ENCODE measurements at places on chromosomes 4 and X.

GRCh38 chr4:106493086-106493485, 124.5 kb upstream of the GIMD1 start:
- no peak for DNase-seq

GRCh38 chrX:12954981-12955380, 19.9 kb upstream of the TMSB4X start:
- peak; percentile 2 for DNase-seq

DNA sequence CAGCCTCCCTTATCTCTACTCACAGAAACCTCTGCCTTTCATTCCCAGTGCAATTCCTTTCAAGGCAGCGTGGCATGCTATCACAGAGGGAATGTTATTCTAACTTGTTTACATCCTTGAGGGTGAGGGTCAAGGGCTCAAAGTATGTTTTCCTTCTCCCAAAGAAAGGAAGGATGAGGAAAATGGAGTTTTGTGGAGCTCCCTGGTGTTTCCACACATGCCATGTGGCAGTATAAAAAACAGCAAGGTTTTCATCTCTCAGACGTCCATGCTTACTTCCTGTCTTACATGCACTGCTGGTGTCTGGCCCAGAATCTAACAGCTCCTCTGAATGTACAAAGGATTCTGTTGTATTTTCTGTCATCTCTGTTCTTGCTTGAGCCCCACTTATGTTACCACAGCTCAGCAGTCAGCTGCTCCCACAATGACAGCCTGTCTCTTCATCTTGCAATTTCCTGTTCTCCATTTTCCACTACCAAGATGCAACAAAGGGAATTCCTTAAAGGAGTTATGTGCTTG, 128.0 kb downstream of the SNCA start:
- DNase-seq = no peak

GRCh38 chrX:101482296-101482695, 3.0 kb upstream of the ARMCX4 start:
- no peak for DNase-seq

GRCh38 chr4:77586951-77587383, 18.7 kb upstream of the CXCL13 start:
- peak; percentile 16 for DNase-seq

DNA sequence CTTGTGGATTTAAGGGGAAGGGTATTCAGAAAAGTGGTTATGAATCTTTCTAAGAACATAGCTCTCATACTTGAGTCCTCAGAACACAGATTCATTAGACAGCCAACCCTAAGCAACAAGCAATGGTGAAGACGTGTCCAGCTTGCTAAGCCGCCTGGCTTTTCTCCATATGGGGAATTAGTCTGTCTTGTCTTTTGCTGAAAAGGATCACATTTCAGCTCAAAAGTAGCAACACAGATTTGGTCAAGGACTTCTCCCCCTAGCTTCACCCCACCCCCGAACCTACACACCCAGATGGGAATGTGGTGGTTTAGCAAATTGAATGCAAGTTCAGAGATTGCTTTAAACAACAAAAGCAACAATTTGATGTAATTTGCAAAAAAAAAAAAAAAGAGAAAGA, 103.3 kb upstream of the RASGEF1B start:
- no peak for DNase-seq

GRCh38 chr4:106258145-106259045, 57.6 kb downstream of the TBCK start:
- DNase-seq = no peak

GRCh38 chrX:17042037-17042436, 95.6 kb downstream of the REPS2 start:
- DNase-seq = no peak

DNA sequence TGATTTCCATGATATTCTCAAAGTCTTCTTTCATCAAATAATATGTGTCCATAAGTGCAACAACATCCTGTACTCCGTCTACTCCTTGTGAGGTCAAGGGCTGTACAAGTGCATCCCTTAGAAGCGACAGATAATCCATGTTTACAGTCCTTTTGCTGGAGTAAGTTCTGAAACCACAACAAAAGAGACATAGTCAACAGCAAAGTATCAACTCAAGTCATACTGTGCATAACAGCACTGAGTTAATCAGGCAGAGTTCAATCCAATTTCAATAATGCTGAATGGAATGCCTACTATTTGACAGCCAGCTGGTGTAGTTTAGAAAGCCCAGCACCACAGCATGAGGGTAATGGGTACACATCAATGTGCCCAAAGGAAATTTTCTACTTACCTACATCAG, 74.5 kb downstream of the RFC1 start:
- DNase-seq = no peak

DNA sequence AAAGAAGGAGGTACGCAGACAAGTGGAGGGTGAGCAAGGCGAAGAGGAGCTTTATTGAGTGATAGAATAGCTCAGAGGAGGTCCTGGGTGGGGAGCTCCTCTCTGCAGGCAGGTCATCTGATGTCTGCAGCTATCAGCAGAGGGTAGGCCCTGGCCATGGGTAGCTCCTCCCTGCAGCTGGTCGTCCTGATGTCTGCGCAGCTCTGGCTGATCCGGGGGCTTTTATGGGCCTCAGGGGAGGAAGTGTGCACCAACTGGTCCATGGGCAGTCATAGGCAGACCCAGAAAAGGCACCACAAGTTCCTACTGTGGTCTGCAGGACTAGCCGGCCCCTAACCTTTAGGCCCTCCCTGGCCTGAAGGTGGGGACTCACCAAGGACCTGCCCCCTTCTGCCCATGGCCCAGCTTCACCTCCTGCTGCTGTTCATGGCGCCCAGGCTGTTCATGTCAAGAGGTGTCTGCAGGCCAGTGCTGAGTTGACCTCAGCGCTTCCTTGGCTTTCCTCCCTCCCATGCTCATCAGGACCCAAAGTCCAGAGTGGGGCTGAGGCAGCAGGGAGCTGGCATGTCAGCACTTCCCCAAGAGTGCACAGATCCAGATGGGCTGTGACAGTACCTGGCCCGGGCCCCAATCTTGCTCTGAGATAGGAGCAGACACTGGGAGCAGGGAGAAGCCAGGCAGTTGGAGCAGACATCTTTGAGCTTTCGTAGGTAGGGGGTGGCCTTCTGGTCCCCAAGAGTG, 46.1 kb downstream of the ARAP2 start:
- no peak for DNase-seq

- no peak for DNase-seq
These were observed 278 bp downstream of the RELL1 start for GRCh38 chr4:37685823-37686372.

GRCh38 chr4:170109586-170110284, 20.0 kb upstream of the AADAT start:
- DNase-seq = no peak

DNA sequence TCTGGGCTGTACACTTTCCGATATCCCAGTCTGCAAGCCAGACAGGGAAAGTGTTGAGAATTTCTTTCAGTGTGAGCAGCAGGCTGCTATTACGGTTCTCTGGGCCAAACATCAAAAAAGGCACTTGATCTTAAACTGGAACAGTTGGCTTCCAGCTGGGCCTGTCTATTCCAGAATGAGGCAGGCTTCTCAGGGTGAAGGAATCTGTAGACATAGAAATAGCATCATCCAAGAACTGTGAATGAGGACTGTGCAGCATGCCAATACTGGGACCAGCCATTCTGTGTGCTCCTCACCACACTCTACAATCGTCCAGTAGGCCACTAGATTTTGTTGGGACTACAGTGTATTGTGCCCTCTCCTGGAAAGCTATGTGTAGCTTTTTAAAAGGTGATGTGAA, 31.1 kb downstream of the ART3 start:
- no peak for DNase-seq

- no peak for DNase-seq
These were observed 127.4 kb downstream of the RBM47 start for GRCh38 chr4:40502220-40502619.

- DNase-seq = no peak
These were observed 995 bp downstream of the SMARCA5 start for GRCh38 chr4:143514497-143514896.

DNA sequence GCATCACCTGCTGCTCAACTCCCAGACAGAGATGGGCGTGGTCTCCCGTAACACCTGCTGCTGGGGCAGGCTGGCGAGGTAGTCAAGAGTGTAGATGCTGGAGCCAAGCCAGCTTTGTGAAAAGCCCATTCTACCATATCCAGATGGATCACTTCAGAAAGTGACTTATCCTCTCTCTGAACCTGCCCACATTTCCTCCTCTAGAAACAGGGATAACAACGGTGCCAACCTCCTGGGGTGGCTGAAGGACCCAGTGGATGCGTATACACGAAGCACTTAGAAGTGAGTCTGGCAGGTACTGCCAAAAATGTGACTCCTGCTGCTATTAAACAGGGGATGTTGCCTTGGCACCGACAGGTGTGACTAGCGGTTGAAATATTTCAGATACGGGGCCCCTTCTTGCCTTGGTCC, 95.8 kb downstream of the SORBS2 start:
- DNase-seq = no peak

DNA sequence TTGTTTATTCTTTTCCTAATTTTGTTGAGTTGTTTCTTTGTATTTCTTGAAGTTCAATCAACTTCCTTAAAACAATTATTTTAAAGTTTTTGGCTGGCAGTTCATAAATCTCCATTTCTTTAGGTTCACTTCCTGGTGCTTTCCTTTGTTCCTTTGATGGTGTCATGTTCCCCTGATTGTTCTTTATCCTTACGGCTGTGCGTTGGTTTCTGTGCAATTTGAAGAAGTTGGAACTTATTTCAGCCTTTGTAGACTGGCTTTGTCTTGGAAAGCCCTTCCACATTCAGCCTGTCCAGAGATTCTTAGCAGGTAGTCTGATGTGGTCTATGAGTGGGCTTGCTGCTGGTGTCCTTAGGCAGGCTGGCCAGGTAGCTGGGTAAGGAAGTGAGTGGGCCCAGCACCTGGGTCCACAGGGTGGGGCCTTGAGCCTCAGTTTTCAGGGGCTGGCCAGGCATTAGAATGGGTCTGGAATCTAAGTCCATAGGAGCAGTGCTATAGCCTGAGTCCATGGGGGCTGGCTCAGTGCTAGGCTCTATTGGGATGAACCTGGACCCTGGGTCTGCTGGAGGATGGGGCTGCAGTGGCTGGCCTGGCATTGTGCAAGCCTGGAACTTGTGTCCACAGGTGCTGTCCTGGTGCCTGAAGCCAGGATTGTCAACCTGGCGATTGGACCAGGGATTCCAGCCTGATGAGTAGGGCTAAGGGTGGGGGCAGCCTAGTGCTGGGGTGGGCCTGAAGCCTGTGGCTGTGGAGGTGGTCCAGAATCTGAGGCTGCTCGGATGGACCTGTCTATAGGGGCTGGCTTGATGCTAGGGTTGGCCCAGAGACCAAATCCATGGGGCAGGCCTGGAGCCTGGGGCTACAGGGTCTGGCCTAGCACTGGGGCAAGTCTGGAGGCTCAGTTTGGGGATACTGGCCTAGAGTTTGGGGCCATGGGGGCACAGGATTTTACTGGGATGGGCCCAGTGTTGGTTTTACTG, 152.4 kb downstream of the STAG2 start:
- no peak for DNase-seq

GRCh38 chr4:7680731-7681130, 246.0 kb upstream of the PSAPL1 start:
- DNase-seq = no peak

DNA sequence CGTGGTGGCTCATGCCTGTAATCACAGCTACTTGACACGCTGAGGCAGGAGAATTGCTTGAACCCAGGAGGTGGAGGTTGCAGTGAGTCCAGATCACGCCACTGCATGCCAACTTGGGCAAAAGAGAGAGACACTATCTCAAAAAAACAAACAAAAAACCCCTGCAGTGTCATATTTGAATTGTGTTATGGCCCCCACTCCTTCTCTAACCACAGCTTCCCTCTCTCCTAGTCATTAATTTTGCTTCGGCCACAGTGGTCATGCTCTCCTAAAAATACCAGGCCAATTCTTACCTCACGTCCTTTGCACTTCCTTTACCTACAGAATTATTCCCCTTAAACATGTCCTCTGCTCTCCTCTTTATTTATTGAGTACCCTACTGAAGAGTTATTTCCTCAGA, 206.1 kb downstream of the PPP3CA start:
- DNase-seq = no peak

DNA sequence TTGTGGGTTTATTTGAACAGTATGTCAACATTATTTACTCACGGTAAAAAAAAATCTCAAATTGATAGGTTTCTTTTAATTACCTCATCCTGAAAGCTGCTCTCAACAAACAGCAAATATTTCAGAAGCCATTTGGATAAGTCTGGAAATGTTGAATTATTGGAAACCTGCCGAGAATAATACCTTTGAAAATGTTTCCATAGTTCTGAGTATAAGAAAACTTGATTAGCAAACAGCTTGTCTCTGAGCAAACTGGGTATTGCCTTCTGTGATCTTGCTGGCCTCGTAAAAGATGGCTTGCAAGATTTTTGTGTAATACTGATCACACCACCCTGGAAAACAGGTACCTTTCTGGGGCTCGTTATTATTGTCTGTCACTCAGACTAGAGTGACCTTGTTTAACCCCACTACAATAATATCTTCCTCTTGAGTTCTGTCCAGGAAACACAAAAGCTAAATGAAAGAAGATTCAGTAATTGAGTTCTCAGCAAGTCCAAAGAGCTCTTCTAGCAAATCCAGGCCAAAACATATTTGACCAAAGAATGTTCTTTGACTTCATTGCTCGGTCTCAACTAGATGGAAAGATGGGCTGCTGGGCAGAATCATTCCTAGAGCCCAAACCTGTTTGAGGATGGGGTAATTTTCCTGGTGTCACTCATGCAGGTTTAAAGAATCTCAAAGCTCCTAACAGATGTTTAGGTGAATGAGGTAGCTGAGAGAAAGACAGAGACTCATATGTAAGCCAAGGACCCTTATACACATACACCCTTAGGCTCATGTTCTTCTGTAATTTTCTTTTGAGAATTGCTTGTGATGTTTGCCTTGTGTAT, 255.6 kb upstream of the JADE1 start:
- no peak for DNase-seq

DNA sequence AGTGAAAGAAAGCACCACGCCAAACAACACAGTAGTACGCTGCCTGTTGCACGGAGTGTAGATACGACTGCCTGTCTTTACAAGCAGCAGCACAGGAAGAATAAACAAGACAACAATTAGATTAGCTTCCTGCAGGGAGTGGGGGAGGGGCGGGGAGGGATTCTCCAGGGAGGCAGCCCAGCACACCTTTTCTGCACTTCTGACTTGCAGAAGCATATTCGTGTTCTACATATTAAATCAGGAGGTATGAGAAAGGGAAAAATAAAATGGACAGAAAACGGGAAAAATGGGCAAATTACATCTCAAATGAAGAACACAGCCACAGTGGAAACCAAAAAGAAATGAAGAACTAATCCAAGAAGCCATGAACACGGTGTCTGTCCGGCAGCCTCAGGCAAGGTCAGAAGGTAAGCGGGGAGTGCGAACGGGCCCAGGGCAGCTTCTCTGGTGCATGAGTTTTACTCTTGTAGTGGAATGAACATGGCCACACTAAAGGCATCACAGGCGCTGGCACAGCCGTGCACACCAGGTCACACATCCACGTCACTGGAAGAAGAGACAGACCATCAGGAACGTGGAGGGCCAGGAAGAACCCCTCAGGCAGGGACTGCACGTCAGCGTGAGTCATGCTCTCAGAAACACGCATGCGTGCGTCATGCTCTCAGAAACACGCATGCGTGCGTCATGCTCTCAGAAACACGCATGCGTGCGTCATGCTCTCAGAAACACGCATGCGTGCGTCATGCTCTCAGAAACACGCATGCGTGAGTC, 20.1 kb upstream of the ADRA2C start:
- no peak for DNase-seq

Measured in SIG-M5 (cell line).